Activated naive CD4-positive, alpha-beta T cell treated with anti-CD3 and anti-CD28 coated beads for 36 hours (primary cell): ENCODE measurements at places on chromosomes 5 and 9. TPM values are rescaled to one million over a fixed set of nuclear protein-coding genes. Genes with fewer than 3 reads are reported as not detected.

Gene FAXDC2
- total RNA-seq, result not detected

Gene PCDHGA4
- not detected for total RNA-seq

Gene LHX3
- not detected for total RNA-seq

Gene PAEP
- not detected for total RNA-seq

Gene CCL19
- not detected for total RNA-seq

Gene C9orf50
- not detected for total RNA-seq
